ENCODE measurements at places on chromosomes 1 and 21.

DNA sequence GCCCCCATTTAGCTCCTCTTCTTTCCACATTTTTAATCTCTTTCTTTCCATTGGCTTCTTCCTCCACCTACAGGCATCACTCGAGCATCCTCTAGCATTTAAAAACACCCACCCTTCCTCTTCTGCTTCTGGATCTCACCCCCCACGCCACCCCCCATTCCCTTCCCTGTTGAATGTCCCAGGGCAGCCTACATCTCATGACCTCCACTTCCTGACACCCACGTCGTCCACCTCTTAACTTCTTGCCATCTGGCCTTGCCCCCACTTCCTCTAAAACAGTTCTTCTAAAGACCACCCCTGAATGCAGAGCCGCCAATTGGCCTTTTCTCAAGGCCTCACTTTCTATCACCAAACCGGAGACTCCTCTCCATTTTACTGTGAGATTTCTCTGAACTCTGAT lies 6.1 kb upstream of the ETNK2 start:
- no peak for DNase-seq

DNA sequence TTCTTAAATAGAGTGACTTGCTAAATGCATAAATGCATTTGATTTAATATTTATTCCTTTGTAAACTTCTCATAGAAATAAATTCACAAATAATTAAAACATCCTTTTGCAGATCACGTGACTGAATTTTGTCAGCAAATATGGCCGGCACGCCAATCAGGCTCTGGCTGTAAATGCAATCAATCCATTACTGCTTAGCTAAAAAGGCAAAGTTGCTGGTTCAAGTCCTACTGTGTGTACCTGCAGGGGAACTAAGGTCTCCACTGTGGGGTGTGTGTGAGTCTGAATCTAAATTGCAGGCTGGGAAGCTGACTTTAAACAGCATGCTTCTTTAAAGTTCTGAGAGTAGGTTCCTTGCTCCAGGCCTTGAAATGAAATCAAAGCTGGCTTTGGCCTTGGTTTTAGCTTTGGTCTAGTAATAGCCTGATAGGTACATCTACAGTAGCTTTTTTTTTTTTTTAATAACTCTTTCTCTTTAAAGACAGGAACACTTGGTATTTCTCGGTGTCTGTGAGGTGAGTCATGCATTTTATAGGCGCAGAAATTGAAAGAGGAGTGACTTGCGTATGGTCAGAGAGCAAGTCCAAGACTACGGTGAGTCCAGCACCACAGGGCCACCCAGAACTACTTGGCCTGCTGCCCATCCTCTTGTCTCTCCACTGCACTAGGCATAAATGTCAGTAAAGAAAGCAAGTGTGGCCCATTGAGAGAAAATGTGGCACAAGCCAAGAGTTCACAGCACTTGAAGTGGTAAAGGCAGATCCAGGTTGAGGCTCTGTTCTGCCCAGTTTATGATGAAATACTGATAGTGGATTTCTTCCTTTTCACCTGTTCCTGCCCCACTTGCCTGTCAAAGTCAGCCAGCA lies 36.2 kb upstream of the LYST start:
- DNase-seq = no peak

- no peak for DNase-seq
Measured at GRCh38 chr1:221239792-221240191, 360.5 kb downstream of the HLX start.

GRCh38 chr1:176101951-176102642 lies 105.0 kb downstream of the COP1 start:
- no peak for DNase-seq

- DNase-seq = no peak
Measured at GRCh38 chr1:39847940-39848339, 35.4 kb downstream of the TRIT1 start.

DNA sequence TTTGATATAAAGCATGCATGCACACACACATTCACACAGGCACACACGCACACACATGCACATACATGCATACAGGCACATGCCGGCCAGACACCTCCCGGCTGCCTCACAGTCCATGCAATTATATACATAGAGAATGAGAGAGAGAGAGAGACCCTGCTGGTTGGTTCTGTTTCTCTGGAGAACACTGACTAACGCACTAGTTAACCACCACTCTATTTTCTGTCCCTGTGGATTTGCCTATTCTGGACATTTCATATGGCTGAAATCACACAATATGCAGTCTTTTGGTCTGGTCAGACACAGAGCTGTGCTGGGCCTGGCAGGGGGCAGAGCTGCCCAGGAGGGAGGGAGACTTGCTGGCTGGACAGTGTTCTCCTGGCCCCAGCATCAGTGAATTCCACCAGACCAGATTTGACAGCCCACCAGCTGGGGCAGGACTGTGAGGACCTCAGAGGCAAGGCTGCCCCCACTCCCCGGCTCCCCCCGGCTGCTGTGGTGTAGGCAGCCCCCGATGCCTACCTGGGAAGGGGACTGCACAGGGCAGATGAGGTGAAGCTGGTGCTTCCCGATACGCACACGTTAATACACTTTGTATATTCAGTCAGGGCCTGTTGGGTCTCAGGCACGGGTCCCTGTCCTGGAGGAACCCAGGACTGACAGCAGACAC lies 152.2 kb downstream of the NPHP4 start:
- DNase-seq = no peak

DNA sequence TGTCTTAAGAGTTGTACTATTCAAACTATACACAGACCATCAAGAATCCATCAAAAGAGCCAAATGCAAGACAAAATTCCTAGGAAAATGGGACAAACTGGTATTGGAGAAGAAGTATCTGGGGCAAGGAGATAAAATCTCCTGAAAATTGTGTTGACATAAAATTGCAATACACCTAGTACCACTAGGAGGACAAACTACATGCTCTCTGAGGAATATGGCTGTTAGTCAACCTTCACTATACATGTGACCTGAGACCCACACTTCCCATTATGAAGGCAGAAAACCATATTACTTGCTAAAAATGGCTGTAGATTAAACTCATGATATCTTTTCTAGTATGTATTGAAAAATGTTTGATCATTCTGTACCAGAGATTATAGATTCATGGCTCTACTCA lies 30.0 kb downstream of the IRF2BP2 start:
- DNase-seq = no peak

- no peak for DNase-seq
Measured at GRCh38 chr1:183276386-183277080, 90.5 kb downstream of the LAMC2 start.

DNA sequence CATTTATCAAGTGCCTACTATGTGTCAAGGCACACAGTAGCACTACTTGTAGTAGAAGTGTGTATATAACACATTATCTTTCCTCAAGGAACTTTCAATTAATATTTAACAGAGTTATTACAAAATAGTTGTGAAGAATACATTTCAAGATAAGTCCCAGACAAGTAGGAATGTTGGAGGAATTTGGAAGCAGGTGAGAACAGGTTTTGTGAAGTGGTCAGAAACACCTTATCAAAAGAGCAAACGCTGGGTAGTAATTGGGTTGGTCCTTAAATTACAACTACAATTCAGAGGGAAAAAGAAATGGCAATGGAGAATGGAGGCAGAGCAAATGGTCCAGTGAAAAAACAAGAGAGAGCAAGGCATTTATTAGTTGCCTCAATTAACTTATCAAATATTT lies 218.8 kb downstream of the ADGRL2 start:
- DNase-seq = no peak

GRCh38 chr1:151972542-151973248 lies 21.0 kb downstream of the S100A10 start:
- no peak for DNase-seq

DNA sequence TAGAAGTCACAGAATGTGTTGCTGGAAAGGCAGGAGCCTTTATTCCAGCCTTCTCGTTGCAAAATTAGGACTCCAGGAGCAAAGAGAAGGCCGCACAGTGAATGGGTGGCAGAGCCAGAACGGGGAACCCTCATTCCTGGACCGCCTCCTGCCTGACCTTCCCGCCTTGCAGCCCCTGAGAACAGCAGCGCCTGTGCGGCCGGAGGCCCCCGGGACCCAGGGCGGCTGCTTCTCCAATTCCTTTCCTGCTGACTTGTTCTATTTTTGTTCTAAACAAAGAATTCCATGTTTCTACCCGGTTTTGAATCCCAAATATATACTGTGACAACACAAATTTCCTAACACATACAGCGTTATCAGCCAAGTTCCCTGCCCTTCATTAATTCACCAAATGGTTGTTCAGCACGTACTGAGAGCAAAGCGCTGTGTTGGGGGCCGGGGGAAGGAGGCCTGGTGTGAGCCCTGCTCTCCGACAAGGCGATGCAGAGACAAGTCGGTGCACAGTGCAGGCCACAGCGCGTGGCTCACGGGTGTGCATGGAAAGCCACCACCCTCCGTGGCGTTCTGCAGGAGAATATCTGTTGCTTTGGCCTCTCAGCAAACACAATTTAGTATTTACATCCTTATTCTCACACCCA lies 31.9 kb upstream of the COL6A2 start:
- DNase-seq = no peak

DNA sequence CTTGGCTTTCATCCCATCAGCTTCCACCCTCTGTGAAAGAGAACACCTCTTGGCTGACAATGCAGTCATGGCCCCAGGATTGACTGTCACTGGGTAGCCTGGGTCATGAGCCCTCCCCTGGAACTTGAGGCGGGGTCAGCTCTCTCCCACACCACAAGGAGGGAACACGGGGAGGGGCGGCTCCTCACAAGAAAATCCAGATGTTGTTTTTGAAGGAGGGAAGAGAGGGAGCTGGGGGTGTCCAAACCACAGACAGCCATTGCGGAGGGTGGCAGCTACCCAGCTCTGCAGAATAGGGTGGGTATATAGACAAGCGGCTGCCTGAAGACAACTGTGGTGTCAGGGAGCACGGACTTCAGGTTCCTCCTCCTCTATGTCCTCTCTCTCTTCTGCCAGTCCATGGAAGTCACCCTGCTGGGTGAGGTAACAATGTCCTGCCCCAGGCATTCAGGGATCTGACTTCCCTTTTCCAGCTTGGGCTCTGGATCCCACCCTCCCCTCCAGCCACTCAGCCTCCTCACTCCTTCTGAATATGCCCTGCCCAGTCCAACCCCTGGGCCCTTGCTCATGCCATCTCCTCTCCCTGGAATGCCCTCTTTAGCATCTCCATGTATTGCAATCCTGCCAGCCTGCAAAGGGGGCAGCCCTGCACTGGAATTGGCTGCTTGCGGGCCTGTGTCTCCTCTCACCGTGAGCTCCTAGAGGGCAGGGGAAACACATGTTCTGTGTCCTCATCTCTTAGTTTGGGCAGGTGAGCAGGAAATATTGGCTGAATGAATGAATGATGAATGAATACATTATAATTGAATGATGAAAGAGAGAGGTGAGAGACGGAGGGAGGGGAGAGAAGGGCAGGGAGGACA lies 60.9 kb upstream of the RUNX3 start:
- no peak for DNase-seq

DNA sequence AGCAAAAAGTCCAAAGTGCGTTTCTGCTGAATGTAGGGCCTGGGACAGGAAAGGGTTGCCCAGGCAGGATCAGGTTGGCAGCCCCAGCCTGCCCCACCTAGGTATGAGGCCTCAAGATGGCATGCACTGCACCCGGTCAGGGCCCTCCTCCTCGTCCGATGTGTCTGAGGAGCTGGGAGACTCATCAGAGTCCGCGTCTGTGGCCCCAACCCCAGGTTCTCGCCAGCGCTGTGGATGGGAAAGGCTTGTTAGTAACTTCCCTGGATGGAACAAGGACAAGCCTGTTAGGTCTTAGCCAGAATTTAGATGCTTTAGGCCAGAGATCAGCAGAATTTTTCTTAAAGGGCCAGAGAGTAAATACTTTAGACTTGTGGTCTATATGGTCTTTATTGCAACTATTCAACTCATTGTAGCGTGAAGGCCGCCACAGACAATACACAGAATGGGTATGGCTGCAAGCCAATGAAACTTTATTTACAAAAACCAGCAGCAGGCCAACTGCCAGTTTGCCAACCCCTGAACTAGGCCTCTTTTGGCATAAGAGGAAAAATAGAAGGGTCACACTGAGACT lies 12.4 kb downstream of the PEA15 start:
- DNase-seq = no peak

DNA sequence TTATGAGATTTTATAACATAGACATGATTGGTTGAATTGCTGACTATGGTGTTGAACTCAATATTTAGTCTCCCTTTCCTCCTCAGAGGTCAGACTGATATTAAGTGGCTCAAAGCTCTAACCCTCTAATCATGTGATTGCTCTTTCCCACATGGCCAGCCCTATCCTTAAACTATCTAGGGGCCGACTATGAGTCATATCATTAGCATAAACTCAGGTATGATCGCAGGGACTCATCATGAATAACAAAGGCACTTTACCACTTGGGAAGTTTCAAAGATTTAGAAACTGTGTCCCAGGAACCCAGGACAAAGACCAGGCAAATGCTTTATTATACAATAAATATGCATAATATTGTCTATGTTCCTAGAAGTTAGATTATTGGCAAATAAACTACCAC lies 894.6 kb upstream of the NEGR1 start:
- DNase-seq = no peak

DNA sequence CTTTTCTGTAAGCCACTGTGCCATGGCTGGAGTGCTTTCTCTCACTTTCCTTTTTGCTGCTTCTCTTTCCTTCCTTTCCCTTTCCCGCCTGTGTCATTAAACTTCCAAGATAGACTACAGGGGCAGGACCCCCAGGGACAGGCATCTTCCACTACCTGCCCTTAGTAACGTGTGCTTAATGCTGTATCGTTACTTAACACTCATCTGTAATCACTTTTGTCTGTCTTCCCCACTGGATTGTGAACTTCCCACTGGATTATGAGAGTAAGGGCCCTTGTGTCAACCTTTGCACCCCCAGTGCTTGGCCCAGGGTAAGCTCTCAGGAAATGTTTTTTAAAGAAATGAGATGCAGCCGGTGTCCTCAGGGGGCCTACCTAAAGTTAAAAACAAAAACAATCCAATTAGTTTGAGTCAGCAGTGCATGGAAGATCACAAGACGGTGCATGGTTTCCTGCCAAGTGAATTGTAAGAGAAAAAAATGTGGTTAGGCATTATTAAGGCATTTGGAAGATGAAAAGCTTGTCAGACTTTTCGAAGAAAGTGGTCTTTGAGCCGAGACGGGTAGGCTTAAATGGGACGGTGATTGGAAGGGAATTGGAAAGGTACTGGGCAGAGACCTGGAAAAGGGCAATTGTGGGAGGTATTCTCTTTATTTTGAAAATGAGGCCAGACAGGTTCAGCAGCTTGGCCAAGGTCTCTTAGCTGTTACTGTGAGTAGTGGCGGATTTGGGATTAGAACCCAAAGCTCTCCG lies 958 bp downstream of the LYPLAL1 start:
- DNase-seq = no peak

DNA sequence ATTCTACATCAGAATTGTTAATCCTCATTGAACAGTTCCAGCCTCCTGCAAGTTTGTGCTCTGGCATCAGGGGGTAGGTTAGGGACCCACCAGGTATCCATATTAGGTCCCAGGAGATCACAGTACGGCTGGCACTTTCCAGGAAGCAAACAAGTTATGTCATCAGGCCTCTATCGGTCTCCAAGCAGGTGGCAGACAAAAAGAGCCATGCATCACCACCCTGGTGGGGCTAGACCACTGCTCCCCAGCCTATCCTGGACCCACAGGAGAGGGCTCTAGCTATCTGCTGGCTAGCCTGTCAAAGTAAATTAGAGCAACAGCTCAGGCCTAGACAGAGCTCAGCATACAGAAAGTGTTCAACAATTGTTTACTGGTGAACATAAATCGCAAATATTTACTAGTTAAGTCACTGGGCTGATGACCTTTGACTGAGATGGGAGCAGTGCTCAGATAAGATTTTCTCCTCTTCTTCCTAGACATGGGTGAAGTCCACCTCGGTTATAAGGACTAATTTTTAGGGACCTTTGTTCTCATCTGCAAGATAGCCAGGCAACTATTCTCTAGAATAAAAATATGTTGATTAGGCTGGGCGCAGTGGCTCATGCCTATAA lies 6.4 kb downstream of the NUAK2 start:
- no peak for DNase-seq

- DNase-seq = no peak
Measured at GRCh38 chr1:183203094-183203493, 17.0 kb downstream of the LAMC2 start.
